Fibroblast of skin of abdomen (primary cell): ENCODE measurements at places on chromosomes 12 and 14.

DNA sequence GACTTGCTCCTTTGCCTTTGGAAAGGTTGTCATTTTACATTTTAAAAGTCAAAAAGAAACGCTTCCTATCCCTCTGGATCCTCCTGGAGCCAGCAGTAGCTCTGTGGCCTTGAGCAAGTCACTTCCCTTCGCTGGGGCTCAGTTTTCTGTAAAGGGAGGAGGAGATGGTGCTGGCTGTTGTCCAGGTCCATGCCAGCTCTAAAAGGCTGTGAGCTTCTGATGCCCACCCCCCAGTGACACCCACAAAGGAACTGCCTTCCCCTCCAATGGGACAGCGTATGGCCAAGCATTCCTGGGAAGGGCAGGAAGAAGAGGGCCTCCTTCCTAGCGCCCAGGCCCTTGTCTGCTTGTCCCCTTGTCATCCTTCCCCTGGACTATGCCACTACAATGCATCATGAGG, 81.5 kb downstream of the NTF3 start:
- DNase-seq = no peak

GRCh38 chr14:93940437-93940836, 13.3 kb downstream of the FAM181A start:
- no peak for DNase-seq

GRCh38 chr14:70043001-70043400, 145.8 kb downstream of the SLC8A3 start:
- no peak for DNase-seq

- peak; percentile 71 for DNase-seq
These were observed 195.8 kb downstream of the FOXN3 start for GRCh38 chr14:89221109-89221810.

GRCh38 chr12:50086148-50086547, 1.0 kb downstream of the SMARCD1 start:
- no peak for DNase-seq
